Naive thymus-derived CD4-positive, alpha-beta T cell (primary cell): ENCODE measurements at places on chromosomes 16 and 17.

- no peak for DNase-seq
These were observed 55.6 kb downstream of the MMD start for GRCh38 chr17:55366020-55366481.

- DNase-seq: no peak
These were observed 549.2 kb upstream of the CDH11 start for GRCh38 chr16:65671071-65671470.

DNA sequence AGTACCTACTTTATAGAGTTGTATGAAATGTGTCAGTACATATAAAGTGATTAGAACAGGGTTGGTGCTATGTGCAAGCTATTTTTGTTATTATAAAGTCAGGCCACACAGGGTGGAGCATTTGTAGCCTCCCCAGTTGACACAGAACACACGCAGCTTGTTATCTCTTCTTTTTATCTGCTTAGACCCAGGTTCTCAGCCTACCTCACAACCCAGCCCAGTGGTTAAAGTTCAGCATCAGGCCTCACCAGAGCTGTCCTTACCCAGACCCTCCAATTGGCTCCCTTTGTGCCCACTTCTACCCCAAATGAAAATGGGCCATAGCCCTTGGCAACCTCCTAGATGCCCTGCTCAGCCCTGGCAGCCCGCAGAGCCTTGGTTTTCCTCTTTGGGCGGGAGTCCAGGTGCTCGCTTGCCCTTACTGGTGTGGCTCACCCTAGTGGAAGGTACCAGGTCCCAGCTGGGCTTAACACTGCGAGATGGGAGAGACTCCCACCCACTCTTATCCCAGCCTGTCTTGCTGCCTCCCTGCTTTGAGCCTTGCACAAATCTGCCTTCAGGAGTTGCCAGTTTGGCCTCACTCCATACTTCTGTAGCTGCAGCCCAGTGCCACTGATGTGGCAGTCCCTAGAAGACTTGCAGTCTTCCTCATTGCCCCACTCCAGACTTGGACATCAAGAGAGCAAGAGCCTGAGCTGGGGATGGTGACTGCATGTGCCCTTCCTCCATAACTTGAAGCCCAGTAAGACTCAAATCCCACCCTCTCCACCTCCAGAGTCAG is 1.1 kb upstream of the PIGS start:
- DNase-seq: no peak

GRCh38 chr16:90057738-90058173 is 19.4 kb downstream of the PRDM7 start:
- no peak for DNase-seq

- no peak for DNase-seq
These were observed 17.6 kb downstream of the ABCC1 start for GRCh38 chr16:15966836-15967546.

DNA sequence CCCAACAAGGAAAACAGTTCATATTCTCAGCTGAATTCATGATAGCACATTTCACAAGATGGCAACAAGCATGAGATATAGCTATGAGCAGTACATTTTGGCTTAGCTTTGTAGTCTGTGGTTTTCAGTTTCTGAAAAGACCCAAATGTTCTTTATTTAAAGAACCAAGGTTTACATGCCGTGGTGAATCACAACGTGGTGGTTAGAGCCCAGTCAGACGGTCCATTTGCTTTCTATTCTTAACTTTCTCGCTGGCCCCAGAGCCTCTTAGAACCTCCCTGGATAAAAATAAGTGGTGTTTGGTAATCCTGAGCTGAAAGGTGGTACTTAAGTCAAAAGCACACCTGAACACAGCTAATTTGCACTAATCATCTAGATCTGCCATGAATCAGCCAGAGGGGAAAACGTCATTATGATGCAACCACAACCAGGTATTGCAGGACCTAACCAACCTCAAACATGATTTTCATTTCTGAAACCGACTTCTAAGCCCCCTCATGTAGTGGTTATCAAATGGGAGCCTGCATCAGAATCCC is 18.6 kb upstream of the HAPSTR1 start:
- no peak for DNase-seq

GRCh38 chr17:1617620-1618174 is 10.9 kb downstream of the SLC43A2 start:
- no peak for DNase-seq
